ENCODE measurements at places on chromosomes 2 and 18.
A peak's percentile ranks its signal among the peaks of the same experiment; 100 is the strongest.

- no peak for DNase-seq
Observed at GRCh38 chr2:74511104-74511989, 2.9 kb upstream of the TLX2 start.

GRCh38 chr18:58590839-58591238 is 38.1 kb downstream of the ALPK2 start:
- DNase-seq = no peak

DNA sequence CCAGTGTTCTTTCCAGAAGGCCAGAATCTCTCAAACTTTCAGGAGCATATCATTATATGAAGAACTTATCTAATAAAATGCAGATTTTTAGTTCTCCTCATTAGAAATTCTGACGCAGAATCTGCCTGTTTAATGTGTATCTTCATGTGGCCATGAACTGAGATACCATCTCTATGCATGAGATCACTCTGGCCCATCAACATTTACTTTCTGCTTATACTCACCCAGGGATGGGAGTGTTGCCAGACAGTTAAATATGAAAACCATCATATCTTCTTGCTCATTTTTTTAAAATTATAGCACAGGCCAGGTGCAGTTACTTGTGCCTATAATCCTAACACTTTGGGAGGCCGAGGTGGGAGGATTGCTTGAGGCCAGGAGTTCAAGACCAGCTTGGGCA is 60.4 kb downstream of the MAPK4 start:
- no peak for DNase-seq

DNA sequence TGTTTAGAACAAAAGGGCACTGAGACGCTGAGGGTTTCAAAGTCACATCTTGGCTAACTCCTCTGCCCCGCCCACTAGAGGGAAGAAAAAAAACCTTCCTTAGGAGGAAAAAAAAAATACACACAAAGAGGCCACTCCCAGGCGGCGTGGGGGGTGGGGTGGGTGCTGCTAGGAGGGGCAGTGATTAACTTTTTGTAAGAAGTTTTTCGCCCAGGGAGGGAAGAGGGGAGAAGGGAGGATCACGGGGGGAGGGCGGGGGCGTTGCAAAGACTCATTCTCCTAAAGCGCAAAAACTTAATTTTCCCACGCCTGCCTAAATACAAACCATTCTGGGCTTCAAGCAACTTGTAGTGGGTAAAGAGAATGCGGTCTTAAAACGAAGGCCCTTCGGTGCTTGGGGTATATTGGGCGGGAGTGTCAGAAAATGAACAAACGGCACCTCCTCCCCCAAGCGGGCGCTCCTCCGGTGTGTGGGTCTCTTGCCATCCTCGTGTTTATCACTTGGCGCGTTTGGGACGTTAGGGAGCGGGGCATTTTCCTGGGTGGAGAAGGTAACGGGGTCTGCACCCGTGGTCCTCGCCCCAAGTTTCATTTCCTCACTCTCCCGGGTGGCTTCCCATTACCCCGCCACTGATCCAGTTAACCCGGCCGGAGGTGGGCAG is 1.7 kb downstream of the CXCR4 start:
- DNase-seq = peak; percentile 18

DNA sequence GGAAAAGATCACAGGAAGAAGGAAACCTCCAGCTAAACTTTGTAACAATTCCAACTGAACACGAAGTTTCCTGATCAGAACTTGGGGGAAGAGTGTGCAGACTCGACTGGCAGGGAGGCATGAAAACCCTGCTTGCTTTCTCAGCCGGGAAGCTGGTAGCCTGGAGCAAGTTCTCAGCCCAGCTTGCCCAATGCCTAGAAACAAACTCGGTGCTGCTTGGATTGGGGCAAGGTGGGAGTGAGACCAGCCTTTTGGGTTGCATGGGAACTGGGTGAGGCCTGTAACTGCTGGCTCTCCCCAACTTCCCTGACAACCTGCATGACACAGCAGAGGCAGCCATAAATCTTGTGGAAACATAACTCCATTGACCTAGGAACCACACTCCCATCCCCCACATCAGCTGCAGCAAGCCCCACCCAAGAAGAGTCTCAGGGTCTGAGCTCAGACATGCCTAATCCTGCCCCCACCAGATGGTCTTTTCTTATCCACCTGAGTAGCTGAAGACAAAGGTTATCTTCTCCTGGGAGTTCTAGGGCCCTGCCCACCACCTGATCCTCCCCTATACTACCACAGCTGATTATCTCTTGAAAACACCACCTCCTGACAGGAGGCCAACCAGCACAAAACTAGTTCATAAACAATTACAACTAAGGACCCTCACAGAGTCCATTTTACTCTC is 1859.7 kb upstream of the CELF4 start:
- DNase-seq = no peak

- DNase-seq = no peak
Observed at GRCh38 chr2:106570316-106570715, 83.2 kb downstream of the CD8B2 start.

GRCh38 chr2:96912346-96913116 is 42.7 kb upstream of the SEMA4C start:
- no peak for DNase-seq

DNA sequence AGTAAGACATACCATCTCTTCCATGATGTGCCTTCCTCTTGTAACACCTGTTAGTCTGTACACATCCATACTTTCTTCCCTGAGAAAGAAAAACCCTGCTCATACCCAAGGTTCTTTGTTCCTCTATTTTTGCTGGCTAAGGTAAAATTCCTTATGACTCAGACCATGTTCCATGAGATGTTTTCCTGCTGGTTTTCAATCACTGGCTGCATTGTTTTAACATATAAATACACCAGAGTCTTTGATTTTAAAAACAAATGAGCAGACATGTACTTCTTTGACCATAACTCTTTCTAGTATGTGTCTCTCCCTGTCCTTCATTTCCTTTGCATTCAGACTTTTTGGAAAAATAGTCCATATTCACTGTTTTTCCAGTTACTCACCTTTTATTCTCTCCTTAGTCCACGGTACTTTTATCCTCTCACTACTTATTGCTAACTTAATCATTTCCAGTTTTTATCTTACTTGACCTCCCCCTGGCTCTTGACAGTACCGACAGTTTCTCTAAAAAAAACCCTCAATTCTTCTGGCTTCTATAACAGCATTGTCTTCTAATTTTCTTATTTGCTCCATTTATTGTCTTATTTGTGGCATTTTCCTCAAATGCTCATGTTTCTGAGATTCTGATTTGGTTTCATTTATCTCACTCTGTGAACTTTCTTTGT is 4.3 kb downstream of the VAPA start:
- DNase-seq = no peak

- peak; percentile 47 for DNase-seq
Observed at GRCh38 chr18:53790786-53791185, 433.7 kb downstream of the MBD2 start.
